Kidney (tissue), 22 donors: ENCODE measurements at places on chromosomes 13 and 19. TPM values are rescaled to one million over a fixed set of nuclear protein-coding genes. Genes with fewer than 3 reads are reported as not detected.

DNA sequence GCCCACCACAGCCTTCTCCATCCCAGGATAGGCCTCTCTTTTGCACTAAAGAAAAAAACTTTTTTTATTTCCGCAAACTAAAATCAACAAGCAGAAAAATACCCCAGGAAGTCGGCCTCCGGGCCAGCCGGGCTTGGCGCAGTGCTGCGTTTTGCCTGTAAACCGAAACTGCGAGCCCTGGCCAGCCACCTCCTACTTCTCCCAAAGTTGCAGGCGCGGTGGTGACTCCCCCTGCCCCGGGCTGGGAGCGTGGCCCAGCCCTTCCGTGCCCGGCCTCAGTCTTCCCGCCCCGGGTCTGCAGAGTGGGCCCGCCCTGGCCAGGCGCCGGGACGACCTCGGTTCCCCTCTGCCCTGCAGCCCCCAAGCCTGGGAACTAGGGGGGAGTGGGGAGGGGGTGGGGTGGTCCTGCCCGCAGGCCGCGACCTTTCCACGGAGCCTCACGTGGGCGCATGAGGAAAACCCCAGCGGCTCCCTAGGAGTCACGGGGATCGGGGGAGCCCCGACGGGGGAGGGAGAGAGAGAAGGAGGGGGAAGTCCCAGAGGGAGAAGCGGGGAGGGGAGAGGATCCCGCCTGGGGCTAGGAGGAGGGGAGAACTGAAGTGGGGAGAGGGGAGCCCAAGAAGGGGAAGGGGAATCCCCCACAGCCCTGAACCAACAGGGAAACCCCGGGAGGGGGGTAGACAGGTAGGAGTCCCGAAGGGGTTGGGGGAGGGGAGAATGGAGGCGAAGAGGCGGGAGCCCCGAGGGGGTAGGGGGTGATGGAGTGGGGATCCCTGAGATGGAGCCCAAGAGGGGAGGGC lies 3.0 kb downstream of the GADD45B start:
- peak; percentile 74 for DNase-seq

- DNase-seq, result no peak
These were observed 121.3 kb upstream of the SPACA7 start for GRCh38 chr13:112254900-112255299.

DNA sequence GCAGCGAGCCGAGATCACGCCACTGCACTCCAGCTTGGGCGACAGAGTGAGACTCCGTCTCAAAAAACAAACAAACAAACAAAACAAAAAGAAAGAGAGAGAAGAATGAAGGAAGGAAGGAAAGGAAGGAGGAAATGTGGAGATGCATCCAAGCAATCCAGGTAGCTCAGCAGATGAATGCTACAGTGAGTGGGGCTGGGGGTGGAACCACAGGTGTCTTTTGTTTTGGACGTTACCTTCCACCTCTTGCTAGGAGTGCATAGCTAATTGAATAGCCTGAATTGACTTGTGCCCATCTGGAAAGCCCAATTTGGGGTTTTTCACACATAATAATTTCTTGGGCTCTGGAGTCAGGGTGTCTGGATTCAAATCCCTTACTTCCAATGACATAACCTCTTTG lies 66.0 kb upstream of the GTF3A start:
- DNase-seq, result no peak

DNA sequence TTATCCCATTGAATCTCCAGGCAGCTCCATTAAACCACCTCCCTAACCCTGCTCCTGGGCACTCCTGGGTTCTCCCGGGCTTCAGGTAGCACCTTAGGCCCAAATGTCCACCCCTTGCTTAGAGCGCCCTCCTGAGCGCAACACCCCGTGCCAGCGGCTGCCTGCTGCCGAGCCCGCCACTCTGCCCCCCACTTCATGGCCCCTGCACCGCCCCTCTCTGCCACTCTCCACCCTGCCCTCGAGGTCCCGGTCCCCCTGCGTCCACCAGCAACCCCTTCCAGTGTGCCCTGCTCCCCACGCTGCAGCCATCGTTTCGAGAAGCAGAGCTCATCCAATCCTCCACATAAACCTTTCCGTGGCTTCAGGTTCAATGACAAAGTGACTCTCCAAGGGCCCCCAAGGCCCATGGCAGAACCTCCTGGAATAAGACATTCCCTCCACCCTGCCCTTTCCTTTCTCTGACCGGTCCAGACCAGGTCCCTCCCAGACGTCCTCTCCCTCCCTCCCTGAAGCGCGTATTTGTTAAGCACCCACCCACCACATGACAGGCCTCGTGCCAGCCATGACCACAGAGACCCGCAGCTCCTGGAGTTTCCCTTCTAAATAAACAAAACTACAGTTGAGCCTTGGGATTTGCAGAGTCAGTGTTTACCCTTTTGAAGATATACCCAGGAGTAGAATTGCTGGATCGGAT lies 66.6 kb downstream of the ARHGEF18 start:
- DNase-seq, result peak; percentile 20

The HIF3A gene
- 40.4 TPM for total RNA-seq

- no peak for DNase-seq
These were observed 782.5 kb upstream of the SLITRK6 start for GRCh38 chr13:86581706-86582105.

DNA sequence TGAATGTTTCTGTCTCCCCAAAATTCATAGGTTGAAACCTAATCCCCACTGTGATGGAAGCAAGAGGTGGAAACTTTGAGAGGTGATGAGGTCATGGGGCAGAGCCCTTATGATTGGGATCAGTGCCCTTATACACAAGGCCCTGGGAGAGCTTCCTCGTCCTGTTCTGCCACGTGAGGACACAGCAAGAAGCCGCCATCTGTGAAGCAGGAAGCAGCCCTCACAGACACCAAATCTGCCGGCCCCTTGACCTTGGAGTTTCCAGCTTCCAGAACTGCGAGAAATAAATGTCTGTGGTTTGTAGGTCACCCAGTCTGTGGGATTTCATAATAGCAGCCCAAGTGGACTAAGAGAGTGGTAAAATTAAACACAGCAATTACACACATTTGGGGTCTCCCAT lies 737.4 kb downstream of the UQCRFS1 start:
- DNase-seq, result no peak

DNA sequence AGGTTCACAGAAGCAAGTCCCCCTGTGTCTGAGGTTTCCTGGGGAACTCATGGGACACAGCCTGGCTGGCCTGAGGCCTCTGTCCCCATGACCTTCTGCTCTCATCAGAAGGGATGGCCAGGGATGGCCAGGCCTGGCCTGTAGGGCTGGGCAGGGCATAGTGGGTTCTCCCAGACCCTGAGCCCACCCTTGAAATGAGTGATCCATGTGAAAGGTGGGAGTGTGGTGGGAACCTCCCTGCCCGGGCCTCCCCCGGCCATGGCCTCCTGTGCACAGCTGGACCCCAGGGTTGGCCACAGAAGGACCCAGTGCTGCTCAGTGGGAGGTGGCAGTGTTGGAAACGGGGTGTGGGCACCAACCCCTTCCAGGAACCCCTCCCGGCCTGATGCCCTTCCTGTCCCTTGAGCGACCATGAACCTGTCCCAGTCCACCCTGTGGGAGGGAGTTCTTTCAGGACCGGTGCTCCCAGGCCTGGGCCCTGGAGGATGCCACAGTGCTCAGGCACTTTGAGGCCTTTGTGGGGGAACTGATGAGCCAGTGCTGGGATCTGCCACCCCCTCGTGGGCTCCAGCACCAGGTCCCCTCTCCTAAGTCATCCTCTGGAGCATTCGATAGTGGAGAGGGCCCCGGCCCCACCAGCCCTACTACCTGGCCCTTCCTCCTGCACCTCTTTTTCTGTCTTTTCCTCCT lies 15.5 kb upstream of the ZNF14 start:
- no peak for DNase-seq

DNA sequence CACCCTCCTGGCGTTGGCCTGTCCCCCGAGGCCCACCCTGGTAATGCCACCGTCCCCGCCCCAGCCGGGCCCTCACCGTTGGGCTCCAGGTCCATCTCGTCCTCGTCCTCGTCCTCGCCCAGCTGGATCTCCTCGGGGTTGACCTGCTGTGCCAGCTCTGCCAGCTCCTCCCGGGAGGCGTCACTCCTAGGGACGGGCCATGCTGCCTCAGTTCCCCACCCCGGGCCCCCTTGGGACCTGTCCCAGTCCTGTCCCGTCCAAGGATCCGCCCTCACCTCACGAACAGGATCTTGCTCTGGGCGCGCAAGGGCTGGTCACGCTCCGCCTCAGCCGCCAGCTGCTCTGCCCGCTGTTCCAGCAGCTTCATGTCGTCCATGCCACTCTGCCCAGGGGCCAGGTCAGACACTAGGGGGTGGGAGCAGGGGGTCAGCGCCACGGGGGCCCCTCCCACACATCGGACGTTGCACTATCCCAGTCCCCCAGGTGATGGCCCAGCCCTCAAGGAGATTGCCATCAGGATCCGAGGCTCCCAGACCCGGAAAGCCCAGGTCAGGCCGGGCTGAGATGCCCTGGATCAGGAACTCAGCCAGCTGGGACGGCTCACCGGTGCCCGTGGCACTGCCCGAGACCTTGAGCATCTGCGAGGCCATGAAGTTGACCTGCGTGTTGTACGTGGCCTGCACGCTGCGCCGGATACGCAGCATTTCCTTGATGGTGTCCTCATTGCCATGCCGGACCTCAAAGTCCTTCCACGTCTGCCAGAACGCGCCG lies 9.5 kb downstream of the XAB2 start:
- DNase-seq, result no peak

GRCh38 chr19:911197-912033 lies 1.6 kb downstream of the R3HDM4 start:
- DNase-seq, result peak; percentile 62

DNA sequence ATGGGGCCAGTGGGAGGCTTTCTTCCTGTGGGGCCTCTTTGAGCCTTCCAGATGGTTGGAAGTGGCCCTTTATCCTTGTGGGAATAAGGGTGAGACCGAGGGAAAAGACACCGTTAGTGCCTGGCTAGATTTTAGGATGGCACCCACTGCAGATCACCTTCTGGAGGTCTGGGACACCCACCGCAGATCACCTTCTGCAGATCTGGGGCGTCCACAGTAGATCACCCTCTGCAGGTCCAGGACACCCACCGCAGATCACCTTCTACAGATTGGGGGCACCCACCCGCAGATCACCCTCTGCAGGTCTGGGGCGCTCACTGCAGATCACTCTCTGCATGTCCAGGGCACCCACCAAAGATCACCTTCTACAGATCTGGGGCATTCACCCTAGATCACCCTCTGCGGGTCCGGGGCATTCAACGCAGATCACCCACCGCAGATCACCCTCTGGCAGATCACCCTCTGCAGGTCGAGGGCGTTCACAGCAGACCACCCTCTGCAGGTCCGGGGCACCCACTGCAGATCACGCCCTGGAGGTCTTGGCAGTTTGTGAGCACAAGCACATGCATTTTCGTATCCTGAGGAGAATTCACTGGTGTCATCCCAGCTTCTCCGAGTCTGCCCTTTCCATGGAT lies 153.4 kb upstream of the TSHZ3 start:
- no peak for DNase-seq

DNA sequence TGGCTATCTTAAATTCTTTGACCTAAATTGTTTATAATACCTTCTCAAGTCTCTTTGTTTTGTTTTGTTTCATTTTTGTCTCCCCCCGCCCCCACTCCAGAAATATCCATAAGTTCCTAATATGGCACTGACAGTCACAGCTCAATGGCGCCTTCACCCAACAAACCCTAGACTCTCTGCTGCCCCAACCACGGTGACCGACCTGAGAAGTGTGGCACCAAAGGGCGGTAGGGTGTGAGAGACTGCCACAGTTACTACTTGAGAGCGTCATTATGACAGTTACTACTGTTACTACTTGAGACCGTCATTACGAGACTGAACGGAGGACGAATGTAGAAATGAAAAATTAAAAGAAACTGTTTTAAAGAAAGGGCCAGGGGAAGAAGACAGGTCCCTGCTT lies 34.4 kb upstream of the PSPC1 start:
- DNase-seq, result no peak

- no peak for DNase-seq
These were observed 229.3 kb upstream of the EDNRB start for GRCh38 chr13:78147905-78148304.

The NLRP4 gene
- total RNA-seq, result 0.06 TPM

The CGB8 gene
- total RNA-seq, result not detected

DNA sequence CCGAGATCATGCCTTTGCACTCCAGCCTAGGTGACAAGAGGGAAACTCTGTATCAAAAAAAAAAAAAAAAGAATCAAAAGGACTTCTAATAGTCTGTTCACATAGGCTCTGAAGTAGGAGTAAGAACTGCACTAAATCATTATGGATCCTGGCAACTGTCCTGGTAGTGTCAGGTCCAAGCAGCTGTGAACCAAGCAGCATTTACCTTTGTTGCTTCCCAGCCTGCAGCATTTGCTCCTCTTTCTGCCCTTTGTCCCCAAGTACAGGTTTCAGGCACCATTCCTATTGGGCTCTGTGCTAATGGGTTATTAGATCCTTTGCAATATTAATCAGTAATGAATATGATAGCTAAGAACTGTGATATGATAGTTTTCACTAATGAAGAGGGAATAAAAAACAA lies 77.4 kb upstream of the NBEA start:
- DNase-seq, result no peak

The CACNA1A gene
- total RNA-seq, result 1.7 TPM

GRCh38 chr13:29513002-29513980 lies 82.2 kb downstream of the SLC7A1 start:
- no peak for DNase-seq

DNA sequence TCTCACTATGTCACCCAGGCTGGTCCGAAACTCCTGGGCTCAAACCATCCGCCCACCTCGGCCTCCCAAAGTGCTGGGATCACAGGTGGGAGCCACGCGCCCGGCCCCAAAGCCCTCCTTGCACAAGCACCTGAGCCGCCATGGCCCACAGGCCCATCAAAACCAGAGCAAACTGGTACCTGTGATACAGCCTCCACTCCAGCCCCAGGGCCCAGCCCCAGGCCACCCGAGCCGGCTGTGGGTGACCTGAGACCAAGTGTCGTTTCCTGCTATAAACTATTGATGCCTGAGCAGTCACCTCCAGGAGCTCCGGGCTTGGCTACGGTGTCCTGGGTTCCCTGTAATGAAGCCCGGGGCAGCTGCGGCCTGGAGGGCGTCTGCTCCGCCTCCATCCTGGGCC lies 9.7 kb upstream of the PTBP1 start:
- no peak for DNase-seq

The SBK2 gene
- total RNA-seq, result not detected

- no peak for DNase-seq
These were observed 732 bp downstream of the PLIN4 start for GRCh38 chr19:4517451-4518057.

DNA sequence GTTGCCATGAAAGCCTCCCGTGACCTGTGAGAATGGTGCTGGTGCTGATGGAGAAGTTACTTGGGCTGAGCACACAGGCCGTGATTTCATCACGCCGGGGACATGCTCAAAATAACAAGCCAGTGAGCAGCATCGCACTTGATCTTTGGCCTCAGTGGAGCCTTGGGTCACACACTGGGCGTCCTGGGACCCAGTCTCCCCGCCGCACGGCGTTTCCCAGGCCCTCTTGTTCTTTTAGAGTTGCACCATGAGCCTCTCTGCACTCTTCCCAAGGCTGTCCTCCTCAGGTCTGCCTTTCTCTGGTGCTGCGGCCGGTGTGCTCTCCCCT lies 9.5 kb upstream of the NDUFS7 start:
- no peak for DNase-seq

- peak; percentile 79 for DNase-seq
These were observed 347.4 kb downstream of the LIG4 start for GRCh38 chr13:107867701-107868661.

- no peak for DNase-seq
These were observed 292.1 kb upstream of the MAB21L1 start for GRCh38 chr13:35768551-35768950.
